Calu3 (cell line): ENCODE measurements at places on chromosomes 11 and 22.

DNA sequence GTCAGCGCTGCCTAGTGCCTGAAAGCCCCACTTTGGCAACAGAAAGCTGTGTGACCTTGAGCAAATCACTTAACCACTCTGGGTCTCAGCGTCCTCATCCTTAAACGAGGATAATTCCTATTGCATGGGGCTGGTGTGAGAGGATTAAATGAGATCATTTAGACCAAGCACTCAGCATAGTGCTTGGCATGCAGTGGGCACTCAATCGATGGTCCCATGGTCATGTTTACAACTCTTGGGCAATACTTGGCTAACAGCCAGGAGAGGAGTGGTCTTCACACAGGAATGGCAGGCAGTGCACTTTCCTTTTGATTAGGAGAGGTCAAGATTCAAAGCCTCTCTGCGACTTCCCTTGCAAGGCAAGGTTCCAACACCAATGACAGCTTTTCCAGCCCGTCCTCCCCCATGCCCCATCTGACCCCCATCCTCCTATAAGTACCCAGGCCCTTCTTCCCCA is 14.1 kb downstream of the TNKS1BP1 start:
- peak; percentile 66 for DNase-seq

GRCh38 chr22:41526830-41527799 is 17.2 kb downstream of the POLR3H start:
- DNase-seq, result peak; percentile 71

DNA sequence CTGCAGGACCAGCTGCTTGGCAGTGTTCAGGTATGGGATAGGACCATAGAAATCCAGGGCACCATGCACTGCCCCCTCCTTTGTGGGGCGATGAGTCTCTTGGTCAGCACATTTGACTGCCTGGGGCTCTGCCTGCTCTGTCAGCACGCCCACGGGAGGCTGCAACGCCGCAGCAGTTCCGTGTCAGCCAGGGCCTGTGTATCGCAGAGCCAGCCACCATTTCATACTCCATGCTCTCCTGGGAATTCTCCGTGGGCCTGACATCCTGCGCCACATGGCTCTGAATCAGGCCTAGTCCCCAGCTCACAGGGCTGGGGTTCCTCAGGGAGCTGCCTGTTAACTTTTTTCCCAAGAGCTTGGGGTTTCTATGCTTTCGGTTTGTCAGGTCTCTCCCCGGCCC is 16.9 kb upstream of the RELT start:
- no peak for DNase-seq

GRCh38 chr22:32018056-32018455 is 25.0 kb upstream of the SLC5A1 start:
- DNase-seq, result no peak

- no peak for DNase-seq
Measured at GRCh38 chr22:19892257-19892879, 37.7 kb upstream of the GNB1L start.

- DNase-seq, result no peak
Measured at GRCh38 chr22:17035246-17035645, 27.2 kb upstream of the GAB4 start.

- DNase-seq, result no peak
Measured at GRCh38 chr11:96197801-96198701, 144.9 kb downstream of the MAML2 start.

DNA sequence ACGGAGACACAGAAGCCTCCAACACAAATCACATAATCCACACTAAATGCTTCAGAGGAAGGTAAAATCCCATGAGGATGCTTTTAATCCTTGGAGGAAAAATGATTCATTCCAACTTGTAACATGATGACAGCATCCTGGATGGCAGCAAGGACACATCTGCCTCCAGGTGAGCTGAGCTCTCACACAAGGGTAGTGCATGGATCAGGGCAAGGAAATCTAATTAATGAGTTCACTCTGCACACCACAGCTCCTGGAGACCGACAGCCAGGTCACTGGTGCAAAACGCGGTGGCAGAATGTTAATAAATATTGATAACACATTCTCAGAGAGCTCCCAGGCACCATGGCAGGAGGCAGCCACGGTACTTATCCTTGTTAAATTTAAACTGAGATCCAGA is 40.3 kb upstream of the CYP2D6 start:
- no peak for DNase-seq

DNA sequence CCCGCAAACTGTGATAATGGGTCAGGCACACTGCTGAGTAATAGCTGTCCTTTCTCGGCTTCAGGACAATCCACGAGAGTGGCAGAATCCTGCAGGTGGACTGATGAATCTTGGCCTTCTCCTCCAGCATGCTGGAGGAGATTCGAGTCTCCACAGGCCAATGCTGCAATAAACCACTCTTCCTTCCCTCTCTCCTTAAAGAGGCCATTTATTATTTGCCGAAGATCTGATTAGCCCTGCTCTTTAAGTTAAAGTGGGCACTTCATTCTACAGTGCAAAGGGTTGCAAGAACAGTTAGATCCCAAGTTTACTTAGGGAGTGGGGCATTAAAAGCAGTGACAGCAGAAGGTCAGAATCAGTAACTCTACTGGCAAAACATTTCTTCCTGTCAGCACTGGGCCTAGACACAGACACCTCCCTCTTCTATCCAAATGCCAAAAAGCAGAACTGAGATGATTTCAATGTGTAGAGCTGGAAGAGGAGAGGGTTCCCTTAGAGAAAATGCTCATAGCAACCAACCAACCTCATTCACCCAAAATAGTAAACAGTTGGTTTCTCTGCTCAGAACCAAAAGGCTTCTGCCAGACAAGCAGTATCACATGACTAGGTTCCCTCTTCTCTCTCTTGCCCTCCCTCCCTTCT is 121.7 kb downstream of the SGSM3 start:
- DNase-seq, result no peak

DNA sequence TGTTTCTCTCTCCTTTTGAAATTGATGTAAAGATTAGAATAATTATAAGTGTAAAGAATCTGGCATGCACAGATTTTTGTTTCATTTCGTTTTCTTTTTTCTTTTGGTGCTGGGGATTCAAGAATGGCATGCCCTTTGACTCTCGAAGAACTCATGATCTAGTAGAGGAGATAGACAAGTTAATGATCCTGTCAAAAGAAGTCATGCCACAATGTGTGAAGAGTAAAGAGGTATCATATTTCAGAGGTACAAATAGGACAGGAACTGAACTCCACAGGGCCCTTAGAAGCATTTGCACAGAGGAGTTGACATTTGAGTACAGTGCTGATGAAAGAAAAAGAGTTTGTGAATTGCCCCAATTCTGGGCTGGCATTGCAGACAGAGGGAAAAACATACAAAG is 708.0 kb upstream of the ARHGAP42 start:
- no peak for DNase-seq

DNA sequence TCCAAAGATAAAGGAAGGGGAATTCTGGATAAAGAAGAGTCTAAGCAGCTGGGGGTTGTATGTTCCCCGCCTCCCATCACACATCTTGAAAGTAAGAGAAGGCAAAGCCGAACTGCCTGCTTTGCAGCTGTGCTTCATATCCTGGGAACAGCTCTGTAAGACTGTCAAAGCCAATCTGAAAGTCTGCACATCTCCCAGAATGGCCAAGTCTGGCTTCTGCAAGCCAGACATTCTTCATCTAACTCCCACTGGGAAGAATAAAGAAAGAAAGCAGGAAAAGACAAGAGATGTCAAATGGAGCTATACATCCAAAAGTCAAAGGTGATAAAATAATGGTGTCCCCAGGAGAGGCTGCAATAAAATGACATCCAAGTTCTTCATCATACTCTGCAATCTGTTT is 15.4 kb downstream of the MORC2 start:
- DNase-seq, result no peak

GRCh38 chr11:71269603-71270511 is 17.5 kb upstream of the SHANK2 start:
- no peak for DNase-seq

DNA sequence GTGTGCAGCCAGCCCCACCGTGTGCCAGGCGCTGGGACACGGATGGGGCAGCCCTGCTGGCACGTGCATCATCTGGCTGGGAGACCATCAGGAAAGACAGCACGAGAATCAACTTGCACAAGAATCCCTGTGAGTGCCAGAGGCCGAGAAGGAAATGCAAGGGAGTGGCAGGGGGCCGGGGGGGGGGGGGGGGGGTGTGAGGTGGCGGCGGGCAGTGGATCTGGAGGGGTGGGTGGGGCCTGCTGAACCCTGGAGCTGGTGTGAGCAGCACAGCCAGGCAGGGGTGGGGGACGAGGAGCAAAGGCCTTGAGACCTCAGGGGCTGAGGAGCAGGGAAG is 14.0 kb upstream of the FLRT1 start:
- DNase-seq, result no peak
